ENCODE measurements at places on chromosomes 6 and 20.

- no peak for ATAC-seq
Measured at GRCh38 chr6:10073341-10073740, 341.5 kb downstream of the TFAP2A start.

DNA sequence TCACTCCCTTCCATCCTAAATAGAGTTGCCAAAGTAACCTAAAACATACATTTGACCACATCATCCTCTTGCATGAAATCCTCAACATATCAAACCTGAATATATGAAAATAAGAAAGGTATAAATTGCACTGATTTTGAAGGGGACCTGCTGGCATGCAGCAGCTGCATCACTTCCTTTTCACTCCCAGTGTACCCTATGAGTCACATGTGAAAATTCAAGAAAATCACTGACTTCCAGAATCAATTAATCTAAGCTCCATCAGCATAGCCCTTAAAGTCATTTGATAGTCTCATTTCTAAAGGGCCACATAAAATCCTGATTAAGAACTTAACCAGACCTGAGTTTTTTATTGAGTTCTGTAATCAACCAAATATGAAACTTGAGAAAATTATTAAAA is 24.3 kb downstream of the SNX14 start:
- ATAC-seq: no peak

DNA sequence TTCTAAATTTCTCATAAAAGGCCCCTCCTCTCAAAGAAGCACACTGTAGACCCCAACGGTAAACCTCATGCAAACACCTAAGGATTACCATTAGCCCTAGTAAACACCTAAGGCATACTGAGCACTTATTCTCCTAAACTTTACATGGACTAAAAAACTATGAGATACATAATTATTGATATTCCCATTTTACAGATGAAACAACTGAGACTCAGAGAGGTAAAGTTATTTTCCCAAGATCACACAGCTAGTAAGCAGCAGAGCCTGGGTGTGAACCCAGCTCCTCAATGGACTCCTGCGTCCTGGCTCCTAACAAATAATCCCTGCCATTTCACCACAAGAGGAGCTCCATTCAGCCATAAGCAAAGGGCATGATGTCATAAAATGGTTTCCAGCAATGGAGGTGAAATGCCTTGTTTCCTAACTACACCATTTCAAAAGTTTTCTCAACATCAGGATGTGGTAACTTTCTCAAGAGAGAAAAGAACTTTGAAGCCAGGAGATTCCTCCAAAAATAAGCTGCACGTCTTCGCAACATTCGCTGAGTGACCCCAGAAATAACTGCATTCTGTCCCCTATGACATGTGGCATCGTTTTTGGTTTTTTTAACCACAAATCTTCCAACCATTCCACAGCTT is 4.1 kb downstream of the ATP9A start:
- ATAC-seq: no peak

- ATAC-seq: peak; percentile 79
Measured at GRCh38 chr6:105591053-105591452, 188.2 kb upstream of the PREP start.

DNA sequence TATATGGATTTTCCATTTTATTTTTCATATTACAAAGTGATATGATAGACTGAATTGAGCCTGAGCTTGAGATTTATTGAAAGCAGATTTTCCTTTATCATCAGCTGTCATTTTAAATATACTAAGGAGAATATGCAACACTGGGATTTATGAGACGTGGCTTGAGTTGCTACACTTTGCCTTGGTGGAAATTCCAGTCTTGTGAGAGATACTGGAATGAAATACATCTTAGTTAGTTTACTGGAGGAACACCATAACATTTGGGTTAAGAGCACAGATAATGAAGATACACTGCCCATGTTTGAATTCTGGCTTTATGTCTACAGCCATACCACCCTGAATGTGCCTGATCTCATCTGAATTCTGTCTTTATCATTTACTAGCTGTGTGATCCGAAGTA is 86.5 kb upstream of the IFNGR1 start:
- no peak for ATAC-seq

DNA sequence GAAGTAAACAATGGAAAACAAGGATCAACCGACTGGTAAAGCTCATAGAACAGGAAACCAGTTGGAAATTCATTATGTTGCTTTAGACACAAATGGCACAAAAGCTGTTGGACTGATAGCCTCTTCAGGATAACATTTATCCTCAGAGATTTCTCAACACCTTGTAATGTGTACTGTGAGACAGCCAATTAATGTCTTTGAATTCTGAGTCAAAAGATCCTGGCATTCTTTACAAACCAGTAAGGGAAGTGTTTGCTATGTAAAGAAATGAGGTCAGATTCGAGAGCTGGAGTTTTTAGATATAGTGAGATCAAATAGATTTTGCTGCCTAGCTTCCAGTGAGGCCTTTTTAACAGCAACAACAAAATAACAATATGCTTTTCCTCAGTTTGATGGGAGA is 439.2 kb downstream of the C6orf118 start:
- ATAC-seq: no peak

Measured in activated CD4-positive, CD25-positive, alpha-beta regulatory T cell treated with anti-CD3 and anti-CD28 coated beads, Interleukin-2, amount 50 U/mL, for 24 hours (primary cell).